ENCODE measurements at places on chromosomes 2 and 18.

DNA sequence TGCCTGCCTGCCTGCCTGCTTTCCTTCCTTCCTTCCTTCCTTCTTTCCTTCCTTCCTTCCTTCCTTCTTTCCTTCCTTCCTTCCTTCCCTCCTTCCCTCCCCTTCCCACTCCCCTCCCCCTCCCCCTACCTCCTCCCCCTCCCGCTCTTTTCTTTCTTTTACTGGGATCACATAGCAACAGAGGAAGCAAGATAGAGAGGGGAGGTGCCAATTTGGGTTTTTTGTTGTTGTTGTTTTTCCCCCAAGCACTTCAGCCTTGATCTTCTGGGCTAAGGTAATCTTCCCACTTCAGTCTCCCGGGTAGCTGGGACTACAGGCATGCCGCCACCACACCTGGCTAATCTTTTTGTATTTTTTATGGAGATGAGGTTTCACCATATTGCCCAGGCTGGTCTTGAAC is 20.0 kb downstream of the PPM1B start:
- DNase-seq = no peak

GRCh38 chr2:159290289-159290907 is 3.9 kb upstream of the WDSUB1 start:
- DNase-seq = no peak

DNA sequence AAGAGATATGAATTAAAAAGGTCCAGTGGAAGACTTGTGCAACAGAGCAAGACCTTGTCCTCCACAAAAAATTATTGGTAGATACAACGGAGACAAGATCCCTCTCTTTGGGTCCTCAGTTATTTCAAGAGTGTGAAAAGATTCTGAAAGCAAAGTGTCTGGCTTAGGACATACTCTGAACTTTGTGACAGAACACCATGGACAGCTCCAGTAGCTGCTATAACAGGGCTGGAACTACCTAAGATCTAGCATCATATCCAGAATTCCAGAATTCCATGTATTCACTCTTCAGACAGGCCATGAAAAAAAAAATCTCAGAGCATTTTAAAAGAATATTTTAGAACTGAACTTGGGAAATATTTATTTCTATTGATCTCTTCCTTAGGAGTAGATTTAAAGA is 74.8 kb upstream of the ZBTB14 start:
- DNase-seq = no peak

DNA sequence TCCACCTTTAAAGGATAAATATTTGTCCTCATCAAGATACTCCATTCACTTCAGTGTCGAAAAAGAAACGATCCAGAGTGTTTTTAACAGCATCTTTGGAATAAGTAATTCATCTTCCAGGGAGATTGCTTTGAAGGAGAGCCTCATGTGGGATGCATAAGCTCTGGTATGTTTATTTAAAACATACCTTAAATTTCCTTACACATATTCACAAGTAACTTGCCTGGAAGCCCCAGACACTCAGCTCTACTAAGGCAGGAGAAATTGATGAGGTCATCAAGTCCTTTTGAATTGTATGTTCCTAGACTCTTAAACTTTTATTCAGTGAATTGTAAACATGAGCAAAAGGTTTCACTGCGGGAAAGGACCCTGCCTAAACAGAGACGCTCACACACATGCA is 103.0 kb downstream of the CDK15 start:
- no peak for DNase-seq

DNA sequence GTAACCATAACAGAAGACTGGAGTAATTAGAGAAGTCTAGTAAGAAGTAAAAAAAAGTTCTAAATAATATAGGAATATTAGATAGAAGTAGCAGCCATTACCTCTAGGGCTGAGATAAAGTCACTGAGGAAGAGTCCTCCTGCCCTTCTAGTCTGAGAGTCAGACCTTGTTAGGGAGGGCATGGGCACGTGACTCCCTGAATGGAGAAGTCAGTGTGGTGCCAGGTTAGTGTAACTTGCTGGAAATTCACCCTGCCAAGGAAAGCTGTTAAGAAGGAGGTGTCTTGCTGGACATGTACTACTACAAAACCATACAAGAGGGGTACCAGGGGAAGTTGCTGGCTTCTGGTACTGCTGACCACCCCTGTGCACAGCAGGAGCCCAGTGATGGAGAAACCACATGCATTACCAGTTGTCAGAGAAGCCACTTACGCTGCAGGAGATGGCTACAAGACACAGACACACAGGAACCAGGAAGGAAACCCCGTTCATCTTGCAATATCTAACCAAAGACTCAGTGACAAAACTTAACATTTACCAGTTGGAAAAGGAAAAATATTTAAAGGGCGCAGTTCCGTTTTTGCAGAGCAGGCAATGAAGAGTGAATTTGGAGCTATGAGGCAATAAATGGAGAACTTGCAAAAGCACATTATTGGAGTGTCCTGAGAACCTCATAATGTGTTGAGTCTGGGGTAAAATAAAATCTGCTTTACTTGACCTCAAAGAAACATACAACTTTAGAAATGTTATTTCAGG is 77.2 kb upstream of the TLK1 start:
- DNase-seq = no peak

- DNase-seq = no peak
These were observed 898.6 kb upstream of the KLHL29 start for GRCh38 chr2:22486343-22486742.

GRCh38 chr18:11121443-11121849 is 27.9 kb downstream of the PIEZO2 start:
- no peak for DNase-seq

DNA sequence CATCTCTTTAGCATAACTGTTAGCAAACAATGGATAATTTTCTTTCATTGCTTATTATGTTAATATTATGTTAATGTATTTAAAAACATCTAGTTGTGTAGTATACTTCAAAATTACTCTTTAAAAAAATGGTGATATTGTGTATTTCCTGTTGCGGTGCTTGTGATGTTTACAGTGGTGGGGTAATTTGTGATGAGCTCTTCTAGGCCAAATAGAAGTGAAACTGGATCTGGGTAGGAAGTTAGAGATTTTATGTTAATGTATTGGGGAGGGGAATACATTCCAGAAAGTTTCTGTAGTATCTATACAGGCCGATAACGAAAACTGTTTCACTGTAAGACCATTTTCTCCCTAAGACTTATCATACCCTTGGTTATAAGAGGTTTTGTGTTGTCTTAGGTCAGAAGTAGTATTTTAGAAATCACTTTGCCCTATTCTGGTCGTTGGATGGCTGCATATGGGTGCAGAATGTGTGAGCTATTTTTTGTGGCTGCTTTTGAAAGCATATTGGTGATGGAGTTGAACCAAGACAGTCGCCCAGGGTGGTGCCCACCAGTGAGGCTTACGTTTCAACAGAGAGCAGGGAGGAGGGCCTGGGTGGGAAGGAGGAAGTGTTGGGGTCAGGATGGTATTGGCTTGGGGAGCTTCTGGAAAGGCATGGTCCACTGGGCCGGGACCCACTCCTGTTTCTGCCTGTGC is 5.8 kb downstream of the TSHZ1 start:
- no peak for DNase-seq
